ENCODE measurements at places on chromosomes 13 and 19. TPM values are rescaled to one million over a fixed set of nuclear protein-coding genes. Genes with fewer than 3 reads are reported as not detected.
A peak's percentile ranks its signal among the peaks of the same experiment; 100 is the strongest.

- no peak overlapping the region for H3K27ac ChIP-seq
- DNase-seq = peak; percentile 72
- H3K4me3 ChIP-seq = no peak overlapping the region
- peaks cover 3% of the 10 kb centered on the region for H3K4me1 ChIP-seq
Observed at GRCh38 chr19:58555920-58556621, 1.2 kb upstream of the CHMP2A start.

GRCh38 chr19:8654591-8655339 lies 24.3 kb downstream of the NFILZ start:
- H3K4me1 ChIP-seq = no peaks in the 10 kb centered on the region
- no peaks in the 10 kb centered on the region for H3K27me3 ChIP-seq
- no peak overlapping the region for H3K4me3 ChIP-seq
- no peak overlapping the region for H3K27ac ChIP-seq
- no peaks in the 10 kb centered on the region for H3K36me3 ChIP-seq

DNA sequence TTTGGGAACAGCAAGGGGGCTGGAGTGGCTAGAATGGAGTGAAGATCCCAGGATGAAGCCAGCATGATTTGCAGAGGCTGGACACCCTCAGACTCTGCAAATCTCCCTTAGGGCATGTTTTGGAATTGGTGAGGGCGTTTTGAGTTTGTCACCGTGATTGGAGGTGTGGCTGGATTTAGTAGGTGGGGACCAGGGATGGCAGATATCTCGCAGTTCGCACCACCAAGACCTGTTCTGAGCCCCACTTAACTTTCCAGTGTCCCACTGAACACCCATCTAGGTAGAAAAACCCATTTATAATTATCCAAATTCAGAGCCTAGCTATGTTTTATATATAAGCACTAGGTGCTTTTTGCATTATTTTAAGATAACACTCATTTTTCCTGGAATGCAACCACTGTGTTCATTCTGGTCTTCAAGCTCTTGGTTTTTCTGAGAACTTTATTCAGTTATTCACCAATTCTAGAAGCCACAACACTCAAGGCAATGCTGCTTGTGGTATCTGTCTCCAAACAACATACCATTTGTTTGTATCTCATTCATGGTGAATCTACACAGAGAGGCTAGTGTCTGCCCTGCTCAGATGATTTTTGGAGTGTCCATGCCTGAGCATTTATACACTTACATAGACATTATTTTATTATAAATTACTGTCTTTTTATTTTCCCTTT lies 3.0 kb upstream of the NANOS2 start:
- H3K36me3 ChIP-seq = no peaks in the 10 kb centered on the region
- no peak overlapping the region for H3K27ac ChIP-seq
- no peaks in the 10 kb centered on the region for H3K4me1 ChIP-seq
- no peak for DNase-seq

DNA sequence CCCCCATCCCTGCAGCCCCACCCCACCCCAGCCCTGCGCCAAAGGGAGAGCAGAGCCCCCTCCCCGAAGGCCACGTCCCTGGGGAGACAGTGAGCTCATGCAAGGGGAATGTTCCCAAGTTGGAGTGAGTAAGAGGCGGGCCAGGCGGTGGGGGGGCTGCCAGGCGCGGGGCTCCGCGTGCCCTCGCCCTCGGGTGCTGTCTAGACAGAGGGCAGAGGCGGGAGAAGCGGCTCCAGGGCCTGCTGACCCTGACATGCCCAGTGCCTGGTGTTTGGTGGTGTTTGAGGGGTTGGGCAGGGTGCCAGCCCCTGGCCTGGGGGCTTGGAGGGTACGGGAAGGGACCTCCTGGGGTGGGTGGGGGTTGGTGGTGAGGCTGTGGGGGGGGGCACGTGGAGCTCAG lies 1.0 kb downstream of the FSTL3 start:
- peaks cover 19% of the 10 kb centered on the region for H3K4me1 ChIP-seq
- H3K27me3 ChIP-seq = no peaks in the 10 kb centered on the region

GRCh38 chr13:72757792-72758535 lies 23.7 kb downstream of the DIS3 start:
- DNase-seq = no peak
- peaks cover 8% of the 10 kb centered on the region for H3K36me3 ChIP-seq
- no peak overlapping the region for H3K4me3 ChIP-seq
- no peaks in the 10 kb centered on the region for H3K27me3 ChIP-seq
- no peaks in the 10 kb centered on the region for H3K4me1 ChIP-seq
- no peak overlapping the region for H3K27ac ChIP-seq

DNA sequence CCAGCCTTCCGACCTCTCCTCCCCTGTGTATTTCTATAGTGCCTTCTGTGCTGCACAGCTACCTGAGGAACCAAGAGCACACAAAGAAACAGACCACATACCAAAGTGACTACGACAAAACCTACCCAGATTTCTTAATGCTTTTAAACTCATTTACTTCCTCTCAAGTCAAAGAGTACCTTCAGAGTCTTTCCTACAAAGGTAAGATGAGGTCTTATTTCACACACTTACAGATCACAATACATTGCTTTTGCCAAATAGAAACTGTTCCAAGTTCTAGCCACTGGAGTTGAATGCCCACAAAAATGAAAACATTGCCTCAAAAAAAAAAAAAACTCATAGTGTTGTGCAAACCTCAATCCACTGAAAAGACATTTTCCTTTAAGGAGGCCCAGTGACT lies 36.4 kb downstream of the TEX26 start:
- H3K36me3 ChIP-seq = no peaks in the 10 kb centered on the region
- DNase-seq = no peak
- H3K27ac ChIP-seq = no peak overlapping the region
- no peaks in the 10 kb centered on the region for H3K4me1 ChIP-seq

- DNase-seq = no peak
- no peaks in the 10 kb centered on the region for H3K36me3 ChIP-seq
- no peak overlapping the region for H3K27ac ChIP-seq
- H3K4me3 ChIP-seq = no peak overlapping the region
- no peaks in the 10 kb centered on the region for H3K27me3 ChIP-seq
Observed at GRCh38 chr19:3151563-3152418, 16.0 kb downstream of the GNA15 start.

DNA sequence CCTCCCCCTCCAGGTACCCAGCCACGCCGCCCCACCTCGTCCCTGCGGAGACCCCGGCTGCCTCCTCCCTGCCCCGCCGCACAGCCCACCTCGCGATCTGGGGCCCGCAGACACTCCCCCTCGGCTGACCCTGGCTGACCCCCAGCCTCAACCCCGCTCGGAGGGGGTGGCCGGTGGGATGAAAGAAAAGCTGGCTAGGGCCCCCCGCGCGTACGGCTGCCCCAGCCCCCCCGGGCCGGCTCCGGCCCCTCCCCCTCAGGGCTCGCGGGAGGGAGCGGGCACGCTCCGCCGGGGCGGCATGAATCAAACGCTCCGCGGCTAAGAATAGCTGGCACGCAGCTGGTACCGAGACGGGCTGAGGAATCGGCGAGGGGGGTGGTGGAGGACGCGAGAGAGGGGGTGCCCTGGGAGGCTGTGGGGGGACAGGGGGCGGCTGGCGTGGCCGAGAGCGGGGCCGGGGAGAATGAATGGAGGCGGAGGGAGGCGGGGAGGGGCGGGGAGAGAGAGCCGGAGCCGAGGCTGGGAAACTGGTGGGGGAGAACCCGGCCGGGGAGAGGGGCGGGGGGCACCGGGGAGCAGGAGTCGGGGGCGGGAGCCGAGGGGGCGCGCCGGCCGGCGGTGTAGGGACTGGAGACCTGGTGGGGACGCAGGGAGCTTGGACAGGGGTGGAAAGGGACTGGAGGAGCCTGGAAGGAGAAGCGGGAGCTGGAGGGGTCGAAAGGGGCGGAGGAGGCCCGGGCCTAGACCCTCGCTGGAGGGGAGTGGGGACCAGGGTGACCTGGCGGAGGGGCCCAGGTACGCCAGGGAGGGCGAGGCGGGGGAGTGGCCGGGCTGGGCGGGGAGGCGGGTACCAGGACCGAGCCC lies 1.1 kb downstream of the SHANK1 start:
- H3K36me3 ChIP-seq = no peaks in the 10 kb centered on the region
- H3K4me3 ChIP-seq = no peak overlapping the region
- H3K27ac ChIP-seq = no peak overlapping the region
- no peaks in the 10 kb centered on the region for H3K27me3 ChIP-seq

- no peak overlapping the region for H3K27ac ChIP-seq
- H3K4me3 ChIP-seq = no peak overlapping the region
- no peaks in the 10 kb centered on the region for H3K36me3 ChIP-seq
- H3K27me3 ChIP-seq = no peaks in the 10 kb centered on the region
- no peaks in the 10 kb centered on the region for H3K4me1 ChIP-seq
Observed at GRCh38 chr13:74912898-74913297, 569.1 kb downstream of the TBC1D4 start.

GRCh38 chr13:35471706-35472322 lies 4.7 kb downstream of the MAB21L1 start:
- no peak overlapping the region for H3K27ac ChIP-seq
- H3K36me3 ChIP-seq = no peaks in the 10 kb centered on the region
- H3K4me1 ChIP-seq = no peaks in the 10 kb centered on the region
- DNase-seq = peak; percentile 53
- peaks cover 67% of the 10 kb centered on the region for H3K27me3 ChIP-seq

DNA sequence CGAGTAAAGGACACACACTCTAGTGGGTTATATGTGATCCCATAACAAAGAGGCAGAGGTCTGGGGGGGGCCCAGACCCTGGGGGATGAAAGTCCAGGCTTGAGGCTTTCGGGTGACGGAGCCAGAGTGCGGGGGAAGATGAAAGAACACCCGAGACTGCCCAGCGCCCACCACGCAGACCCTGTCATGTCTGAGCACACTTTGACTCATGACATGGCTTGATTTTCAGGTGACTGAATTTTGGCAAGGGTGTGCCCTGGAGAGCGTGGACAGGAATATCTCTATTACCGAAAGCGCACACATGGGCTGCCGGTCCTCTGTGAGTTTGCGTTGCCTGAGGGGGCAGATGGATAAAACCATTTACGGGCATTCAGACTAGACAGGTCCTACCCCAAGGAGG lies 192.0 kb upstream of the SOX1 start:
- H3K27ac ChIP-seq = no peak overlapping the region
- no peak overlapping the region for H3K4me3 ChIP-seq
- DNase-seq = no peak
- no peaks in the 10 kb centered on the region for H3K27me3 ChIP-seq
- no peaks in the 10 kb centered on the region for H3K36me3 ChIP-seq
- H3K4me1 ChIP-seq = no peaks in the 10 kb centered on the region

DNA sequence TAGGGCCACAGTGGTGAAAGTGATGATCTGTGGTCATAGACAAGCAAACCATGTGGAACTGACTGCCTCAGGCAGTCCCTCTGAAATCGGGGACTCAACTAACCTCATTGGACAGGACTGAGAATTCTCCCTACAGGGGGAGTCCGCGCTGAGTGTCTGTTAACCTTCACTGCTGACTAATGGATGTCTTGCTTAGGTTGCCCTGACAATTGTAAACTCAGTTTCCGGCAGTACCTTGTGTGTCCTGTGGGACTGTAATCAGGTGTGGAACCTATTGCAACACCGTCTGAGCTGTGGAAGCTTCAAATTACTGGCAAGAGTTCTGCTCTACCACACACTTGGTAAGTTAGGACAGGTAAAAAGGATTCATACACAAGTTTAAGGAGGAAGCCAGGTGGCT lies 21.8 kb downstream of the ZNF77 start:
- H3K4me1 ChIP-seq = no peaks in the 10 kb centered on the region
- no peak overlapping the region for H3K4me3 ChIP-seq
- no peak for DNase-seq

The FPR1 gene
- 16.6 TPM for total RNA-seq

- no peak for DNase-seq
- H3K4me1 ChIP-seq = no peaks in the 10 kb centered on the region
- H3K36me3 ChIP-seq = no peaks in the 10 kb centered on the region
- H3K27ac ChIP-seq = no peak overlapping the region
- H3K27me3 ChIP-seq = no peaks in the 10 kb centered on the region
Observed at GRCh38 chr19:16911046-16911445, 22.2 kb downstream of the F2RL3 start.

DNA sequence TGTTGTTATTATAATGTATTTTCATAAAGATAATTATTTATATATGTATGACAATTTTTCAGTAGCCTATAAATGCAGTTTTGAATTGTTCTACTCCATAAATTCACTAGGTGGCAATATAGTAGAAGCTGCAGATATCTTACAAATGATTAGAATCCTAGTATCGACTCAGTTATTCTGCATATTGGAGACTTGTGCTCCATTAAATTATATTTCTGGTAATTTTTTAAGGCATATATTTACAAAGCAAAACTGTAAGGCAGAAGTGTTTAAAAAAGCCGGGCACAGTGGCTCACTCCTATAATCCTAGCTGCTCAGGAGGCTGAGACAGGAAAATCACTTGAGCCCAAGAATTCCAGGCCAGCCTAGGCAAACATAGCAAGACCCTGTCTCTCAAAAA lies 58.7 kb downstream of the DPY19L3 start:
- peaks cover 3% of the 10 kb centered on the region for H3K36me3 ChIP-seq
- no peak overlapping the region for H3K27ac ChIP-seq
- no peaks in the 10 kb centered on the region for H3K4me1 ChIP-seq
- no peaks in the 10 kb centered on the region for H3K27me3 ChIP-seq

GRCh38 chr13:77868717-77869116 lies 49.9 kb downstream of the EDNRB start:
- no peak overlapping the region for H3K27ac ChIP-seq
- H3K27me3 ChIP-seq = no peaks in the 10 kb centered on the region
- H3K36me3 ChIP-seq = no peaks in the 10 kb centered on the region
- no peak overlapping the region for H3K4me3 ChIP-seq
- no peaks in the 10 kb centered on the region for H3K4me1 ChIP-seq
- no peak for DNase-seq

DNA sequence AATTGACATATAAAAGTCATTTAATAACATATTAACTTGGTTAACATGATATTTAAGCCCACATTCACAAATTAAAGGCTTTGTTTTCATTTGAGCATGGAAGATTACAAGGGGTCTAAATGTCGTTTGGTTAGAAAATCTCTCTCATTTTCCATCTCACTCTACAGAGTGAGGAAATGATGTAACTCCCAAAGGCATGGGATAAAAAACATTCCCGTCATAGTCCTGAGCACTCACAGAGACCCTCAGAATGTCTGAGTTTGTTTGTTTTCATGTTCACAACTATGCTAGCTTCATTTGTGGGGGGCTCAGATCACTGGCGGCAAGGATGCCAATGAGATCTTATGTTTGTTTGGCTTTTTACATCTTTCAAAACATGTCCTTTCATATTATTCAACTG lies 307.5 kb downstream of the TBC1D4 start:
- H3K4me3 ChIP-seq = no peak overlapping the region
- H3K36me3 ChIP-seq = no peaks in the 10 kb centered on the region
- no peak for DNase-seq
- H3K4me1 ChIP-seq = no peaks in the 10 kb centered on the region
- no peak overlapping the region for H3K27ac ChIP-seq

The SYT3 gene
- 0.63 TPM for total RNA-seq

GRCh38 chr13:76803831-76804230 lies 82.4 kb downstream of the KCTD12 start:
- no peaks in the 10 kb centered on the region for H3K36me3 ChIP-seq
- no peak overlapping the region for H3K4me3 ChIP-seq
- no peaks in the 10 kb centered on the region for H3K27me3 ChIP-seq
- H3K27ac ChIP-seq = no peak overlapping the region

GRCh38 chr13:42754801-42755510 lies 26.4 kb upstream of the FAM216B start:
- H3K36me3 ChIP-seq = no peaks in the 10 kb centered on the region
- no peak overlapping the region for H3K27ac ChIP-seq
- no peaks in the 10 kb centered on the region for H3K4me1 ChIP-seq
- no peak overlapping the region for H3K4me3 ChIP-seq
- H3K27me3 ChIP-seq = no peaks in the 10 kb centered on the region

All from kidney (tissue), 22 donors.